Progenitor cell of endocrine pancreas (in vitro differentiated cells): ENCODE measurements at places on chromosomes 5 and 9. TPM values are rescaled to one million over a fixed set of nuclear protein-coding genes. Genes with fewer than 3 reads are reported as not detected.
A peak's percentile ranks its signal among the peaks of the same experiment; 100 is the strongest.

GRCh38 chr5:78328585-78329173 is 31.7 kb upstream of the SCAMP1 start:
- DNase-seq = no peak

- no peak for DNase-seq
Measured at GRCh38 chr9:136019041-136019680, 58.0 kb upstream of the UBAC1 start.

DNA sequence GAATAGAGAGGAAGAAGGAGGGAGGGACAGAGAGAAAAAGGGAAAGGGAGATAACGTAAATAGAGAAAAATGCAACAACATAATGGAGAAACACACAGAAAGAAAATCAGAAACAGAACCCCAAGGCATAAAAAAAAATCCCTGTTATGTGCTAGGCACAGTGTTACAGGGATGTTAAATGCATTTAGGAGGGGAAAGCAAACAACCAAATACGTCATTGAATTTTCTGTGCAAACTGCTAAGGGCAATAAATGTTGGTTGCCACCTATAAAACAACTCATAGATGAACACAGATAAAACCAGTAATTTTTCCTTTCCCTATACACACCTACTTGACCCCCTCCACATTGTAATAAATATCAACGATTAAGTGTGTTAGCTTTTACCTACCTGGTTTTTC is 51.3 kb upstream of the ASTN2 start:
- DNase-seq = no peak

DNA sequence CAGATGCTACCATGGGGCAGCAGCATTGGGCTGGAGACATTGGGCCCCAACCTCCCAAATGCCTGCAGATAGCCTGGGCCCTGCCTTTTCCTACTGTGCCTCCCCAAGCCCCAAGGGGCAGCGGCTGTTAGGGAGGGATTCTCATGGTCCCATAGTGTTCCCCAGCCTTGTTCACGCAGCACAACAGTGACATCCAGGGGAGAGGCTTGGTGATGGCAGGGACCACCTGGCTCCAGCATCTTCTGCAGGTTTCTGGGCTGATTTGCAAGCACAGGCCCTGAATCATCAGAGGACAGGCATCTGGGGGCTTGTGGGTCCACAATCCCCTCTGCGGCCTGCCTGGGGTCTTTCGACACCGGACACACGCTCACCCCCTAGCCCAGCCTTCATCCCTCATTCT is 354.6 kb downstream of the SLIT3 start:
- DNase-seq = peak; percentile 9

DNA sequence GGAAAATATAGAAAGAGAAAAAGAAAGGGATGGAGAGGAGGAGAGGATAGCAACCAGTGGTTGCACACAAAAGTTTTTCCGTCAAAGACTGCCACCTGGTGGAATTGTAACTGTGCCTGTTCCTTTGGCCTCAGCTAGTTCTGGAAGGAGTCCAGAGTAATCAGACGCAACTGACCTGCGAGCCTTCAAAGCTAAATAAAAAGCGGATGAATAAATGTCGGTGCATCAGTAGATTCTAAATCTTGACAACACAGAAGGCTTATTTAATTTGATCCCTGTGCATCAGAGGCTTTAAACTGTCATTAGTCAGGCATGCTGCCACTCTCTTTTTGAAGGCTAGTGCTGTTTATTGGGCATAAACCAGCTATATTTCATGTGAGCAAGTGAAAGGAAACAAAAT is 132.9 kb upstream of the ACO1 start:
- peak; percentile 15 for DNase-seq

DNA sequence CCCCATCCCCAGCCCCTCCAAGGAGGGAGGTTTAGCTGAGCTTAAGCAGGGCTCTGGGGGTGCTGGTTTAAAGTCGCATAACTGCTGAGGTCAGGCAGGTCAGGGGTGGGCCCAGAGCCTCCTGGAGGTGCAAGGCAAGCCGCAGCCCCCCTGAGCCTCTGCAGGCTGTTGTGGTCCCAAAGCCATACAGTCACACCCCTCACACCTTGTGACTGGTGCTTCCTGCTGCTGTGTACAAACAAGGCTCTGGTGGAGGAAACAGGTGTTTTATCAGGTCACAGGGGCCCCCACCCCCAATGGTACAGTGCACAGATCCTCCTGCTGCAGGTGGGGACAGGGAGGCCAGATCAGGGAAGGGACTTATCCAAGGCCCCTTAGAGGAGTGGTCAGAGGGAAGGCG is 8.0 kb downstream of the TCF7 start:
- DNase-seq = no peak

DNA sequence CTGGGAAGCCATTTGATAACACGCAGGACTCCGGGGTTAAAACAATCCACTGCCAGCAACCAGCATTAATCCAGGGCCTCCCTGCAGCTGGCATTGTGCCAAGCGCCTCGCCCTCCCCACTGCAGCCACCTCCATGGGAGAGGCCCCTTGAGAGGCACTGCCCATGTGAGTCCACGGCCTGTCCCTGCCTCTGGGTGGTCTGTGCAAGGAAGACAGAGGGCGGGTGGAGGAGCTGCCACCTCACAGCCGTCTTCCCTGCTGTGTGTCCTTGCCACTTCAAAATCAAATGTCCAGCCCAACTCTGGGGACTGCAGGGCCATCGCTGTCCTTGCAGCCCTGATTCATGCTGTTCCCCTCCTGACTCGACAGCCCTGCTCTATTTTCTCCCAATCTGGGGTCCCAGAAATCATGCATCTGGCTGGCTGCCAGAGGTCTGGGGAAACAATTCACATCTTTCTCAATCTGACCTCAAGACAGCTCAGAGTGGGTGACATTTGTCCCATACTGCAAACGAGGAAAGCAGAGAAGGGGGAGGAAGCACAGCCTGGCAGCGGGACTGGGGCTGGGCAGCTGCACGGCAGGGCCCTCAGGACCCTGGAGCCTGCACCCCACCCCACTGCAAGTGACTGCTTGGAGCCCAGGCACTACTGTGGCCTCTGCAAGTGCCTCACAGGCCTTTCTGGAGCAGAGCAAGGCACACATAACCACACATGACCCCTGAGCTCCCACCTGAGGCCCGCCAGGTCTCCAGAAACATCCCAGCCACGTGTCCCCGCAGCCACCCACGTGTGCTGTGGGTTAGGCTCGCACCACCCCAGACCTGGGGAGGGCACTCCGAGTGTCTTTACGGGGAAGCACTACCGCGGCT is 15.7 kb downstream of the BRD3OS start:
- no peak for DNase-seq

DNA sequence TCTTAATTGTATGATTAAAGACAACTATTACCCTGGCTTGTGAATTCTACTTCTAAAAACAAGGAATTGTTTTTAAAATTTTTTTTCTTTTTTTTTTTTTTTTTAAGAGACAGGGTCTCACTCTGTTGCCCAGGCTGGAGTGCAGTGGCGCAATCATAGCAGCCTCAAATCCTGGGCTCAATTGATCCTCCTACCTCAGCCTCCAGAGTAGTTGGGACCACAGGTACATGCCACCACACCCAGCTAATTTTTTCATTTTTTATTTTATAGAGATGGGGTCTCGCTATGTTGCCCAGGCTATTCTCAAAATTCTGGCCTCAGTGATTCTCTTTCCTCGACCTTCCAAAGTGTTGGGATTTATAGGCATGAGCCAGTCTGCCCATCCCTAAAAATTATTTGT is 62.3 kb downstream of the HABP4 start:
- no peak for DNase-seq

DNA sequence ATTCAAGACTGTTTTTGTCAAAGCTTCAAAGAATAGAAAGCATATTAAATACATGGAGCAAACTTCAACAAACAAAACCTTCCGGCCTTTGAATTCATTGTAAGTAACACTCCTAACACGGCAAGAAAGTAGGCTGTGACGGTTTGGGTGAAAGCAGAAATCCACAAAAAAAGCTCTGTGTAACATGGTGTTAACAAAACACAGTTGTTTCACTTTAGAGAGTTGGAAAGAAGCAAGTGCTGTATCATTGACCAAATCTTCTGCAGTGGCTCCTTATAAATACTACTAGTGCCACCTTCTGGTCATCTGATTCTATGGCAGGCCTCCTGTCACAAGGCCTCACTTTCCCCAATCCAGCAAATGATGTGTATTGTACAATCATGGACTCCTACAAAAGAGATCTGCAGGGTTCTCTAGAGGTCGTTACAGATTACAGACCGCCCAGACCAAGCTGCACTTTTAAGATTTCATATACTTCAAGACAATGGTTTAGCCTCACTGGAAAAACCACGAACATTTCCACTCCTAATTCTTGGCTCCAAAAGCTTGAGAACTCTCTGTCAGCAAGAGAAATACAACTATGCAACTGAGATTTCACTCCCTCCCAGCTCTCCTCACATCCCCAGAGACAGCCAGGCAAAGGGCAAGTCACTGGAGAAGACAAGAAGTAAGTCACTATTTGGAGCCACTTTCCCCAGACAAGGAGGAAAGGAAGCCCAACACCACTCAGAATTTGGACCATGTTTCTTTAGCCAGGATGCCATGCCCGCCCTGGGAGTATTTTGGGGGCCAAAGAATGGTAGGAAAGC is 196.2 kb downstream of the DTWD2 start:
- DNase-seq = no peak

PCDHA1 gene
- total RNA-seq = not detected in 2 replicates

PTGS1 gene
- total RNA-seq = 0.07 and 0.22 TPM in 2 replicates

TNFSF8 gene
- not detected in 2 replicates for total RNA-seq
